ENCODE measurements at places on chromosomes 1 and 21.

DNA sequence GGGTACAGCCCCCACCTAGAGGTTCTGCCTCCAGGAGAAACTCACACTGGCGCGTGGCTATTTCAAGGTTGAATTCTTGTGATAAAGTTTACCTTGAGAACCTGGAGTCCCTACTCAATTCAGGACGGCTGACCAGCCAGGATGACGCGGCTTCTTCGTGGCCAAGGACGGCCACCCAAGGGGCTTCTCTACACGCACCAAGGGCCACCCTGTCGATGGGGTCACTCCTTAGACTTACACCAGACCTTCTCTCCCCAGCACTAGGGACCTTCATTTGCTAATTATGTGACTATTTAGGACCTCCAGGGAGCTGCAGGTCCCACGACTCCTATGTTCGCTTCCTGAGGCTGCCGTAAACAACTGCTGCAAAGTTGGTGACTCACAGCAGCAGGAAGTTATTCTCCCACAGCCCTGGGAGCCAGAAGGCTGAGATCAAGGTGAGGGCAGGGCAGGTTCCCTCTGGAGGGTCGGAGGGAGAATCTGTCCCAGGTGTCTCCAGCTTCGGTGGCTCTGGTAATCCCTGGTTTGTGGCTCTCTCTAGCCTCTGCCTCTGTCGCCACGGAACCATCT, 135.9 kb downstream of the NPHP4 start:
- DNase-seq: no peak

- DNase-seq: no peak
Observed at GRCh38 chr21:32240851-32241687, 37.8 kb downstream of the MIS18A start.

DNA sequence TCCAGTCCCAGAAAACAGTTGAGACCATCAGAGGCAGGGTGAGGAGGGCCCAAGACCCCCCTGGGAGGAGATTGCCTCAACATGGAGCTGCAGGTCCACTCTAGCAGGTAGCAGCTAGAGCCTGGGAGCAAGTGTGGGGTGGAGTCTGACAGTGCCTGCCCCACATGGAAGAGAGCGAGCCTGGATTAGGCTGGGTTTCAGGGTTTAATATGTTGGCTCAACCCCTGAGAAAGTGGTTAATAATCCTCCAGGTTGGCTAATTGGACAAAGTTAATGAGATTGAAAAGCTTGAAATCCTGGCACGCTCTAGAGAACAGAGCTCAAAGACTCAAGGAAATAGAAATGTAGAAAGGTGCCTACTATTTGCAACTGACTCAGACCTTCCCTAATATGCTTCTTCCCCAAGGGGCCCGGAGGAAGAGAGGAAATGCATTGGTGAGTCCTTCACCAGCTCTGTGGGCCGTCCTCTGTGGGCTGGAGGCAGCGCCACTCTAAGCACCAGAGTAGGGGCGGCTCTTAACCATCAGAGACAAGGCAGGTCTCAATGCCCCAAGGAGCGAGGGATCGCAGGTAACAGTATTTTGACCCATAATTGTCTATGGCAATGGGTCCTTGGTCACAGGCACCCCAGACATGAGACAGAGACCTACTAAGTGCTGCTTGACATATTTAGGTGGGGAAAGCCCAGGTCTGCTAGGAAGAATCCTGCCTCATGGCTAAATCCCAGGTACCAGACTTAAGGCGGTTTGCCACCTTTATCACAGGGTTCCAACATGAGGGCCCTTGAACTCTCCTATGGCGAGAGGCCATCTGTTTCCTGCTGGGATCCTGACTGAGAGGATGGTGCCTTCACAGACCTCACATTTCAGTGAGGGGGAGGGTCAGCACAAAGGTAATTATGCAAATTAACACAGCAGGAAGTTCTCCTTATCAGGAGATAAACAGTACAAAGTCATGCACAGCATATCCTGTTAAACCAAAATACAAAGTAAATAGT, 33.8 kb downstream of the RSPH1 start:
- DNase-seq: no peak

DNA sequence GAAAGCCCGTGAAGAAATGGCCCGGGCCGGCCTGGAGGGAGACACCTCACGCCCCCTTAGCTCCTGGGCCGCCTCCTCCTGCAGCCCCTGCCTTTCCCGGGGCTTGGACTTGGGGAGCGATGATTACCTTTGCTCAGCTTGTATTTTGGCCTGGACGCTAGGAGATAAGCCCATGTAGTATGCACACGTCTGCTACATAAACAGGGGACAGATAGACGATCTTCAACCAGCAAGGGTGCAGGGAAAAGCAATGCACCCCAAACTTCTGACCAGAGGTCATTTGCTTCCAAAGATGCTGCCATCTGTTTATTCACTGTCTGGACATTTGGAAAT, 936 bp downstream of the TP73 start:
- DNase-seq: no peak

All from stimulated activated CD4-positive, alpha-beta T cell treated with anti-CD3 and anti-CD28 coated beads, Interleukin-15, amount 100 ng/mL, for 48 hours (primary cell).